RPMI7951 (cell line): ENCODE measurements at places on chromosomes 1 and 21. TPM values are rescaled to one million over a fixed set of nuclear protein-coding genes. Genes with fewer than 3 reads are reported as not detected.

- no peak for DNase-seq
Observed at GRCh38 chr1:226681652-226682493, 57.2 kb downstream of the ITPKB start.

- DNase-seq: peak; percentile 43
Observed at GRCh38 chr1:221712776-221713431, 29.0 kb downstream of the DUSP10 start.

DNA sequence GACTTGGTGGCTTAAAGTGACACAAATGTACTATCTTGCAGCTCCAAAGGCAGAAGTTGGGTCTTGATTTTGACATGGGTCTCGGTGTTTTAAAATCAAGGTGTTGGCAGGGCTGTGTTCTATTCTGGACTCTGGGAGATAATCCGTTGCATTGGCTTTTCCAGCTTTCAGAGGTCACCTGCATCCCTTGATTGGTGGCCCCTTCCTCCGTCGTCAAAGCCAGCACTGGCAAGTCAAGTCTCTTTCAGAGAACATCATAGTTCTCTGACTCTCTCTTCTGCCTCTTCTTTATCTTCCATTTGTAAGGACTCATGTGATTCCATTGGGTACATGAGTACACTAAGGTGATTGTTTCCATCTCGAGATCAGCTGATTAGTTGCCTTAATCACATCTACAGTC lies 172.1 kb downstream of the CAMTA1 start:
- DNase-seq: no peak

DNA sequence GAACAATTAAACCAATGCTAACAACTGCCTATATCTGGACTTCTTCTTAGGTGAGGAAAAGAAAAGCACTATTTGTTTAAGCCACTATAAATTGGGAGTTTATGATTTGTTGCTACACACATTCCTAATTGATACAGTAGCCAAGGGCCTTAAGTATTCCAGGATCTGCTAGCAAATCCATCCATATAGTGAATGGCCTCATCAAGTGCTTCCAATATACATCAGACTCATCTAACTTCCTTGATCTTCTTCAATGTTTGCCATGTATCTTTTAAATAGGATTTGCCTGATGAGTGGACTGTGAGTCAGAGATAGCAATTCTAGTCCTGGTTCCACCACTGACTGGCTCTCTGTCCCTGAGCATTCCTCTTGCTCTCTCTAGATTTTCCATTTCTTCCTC lies 430.2 kb downstream of the OMA1 start:
- no peak for DNase-seq

- no peak for DNase-seq
Observed at GRCh38 chr1:8013800-8014199, 12.3 kb downstream of the ERRFI1 start.

DNA sequence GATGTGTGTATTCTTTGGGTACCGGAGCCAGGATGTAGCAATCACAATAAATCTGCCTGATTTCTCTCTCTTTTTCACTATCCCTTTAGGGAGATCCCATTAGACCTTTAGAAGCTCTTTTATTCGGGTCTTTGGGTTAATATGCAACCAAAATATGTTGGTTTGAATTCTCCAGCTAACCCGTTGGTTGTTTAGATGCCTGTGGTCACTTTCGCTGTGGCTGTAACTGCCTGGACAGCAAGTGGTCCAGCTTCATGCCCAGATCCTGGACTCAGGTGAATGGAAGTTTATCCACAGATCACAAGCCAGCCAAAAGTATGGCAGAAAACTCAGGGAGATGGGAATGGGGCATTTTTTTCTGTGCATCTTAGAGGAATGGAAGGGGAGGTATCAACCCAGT lies 12.3 kb downstream of the KAZN start:
- DNase-seq: no peak

GRCh38 chr1:193634470-193634869 lies 448.1 kb upstream of the B3GALT2 start:
- no peak for DNase-seq

Gene GRHL3
- not detected in 2 replicates for total RNA-seq

Gene ACTL8
- total RNA-seq: 0.20 and 0.48 TPM in 2 replicates

Gene C1orf21
- total RNA-seq: 16.4 and 20.1 TPM in 2 replicates
